ENCODE measurements at places on chromosomes 5 and 9.

- DNase-seq, result peak; percentile 60
Measured at GRCh38 chr5:6722015-6722414, 8.8 kb downstream of the TENT4A start.

- no peak for DNase-seq
Measured at GRCh38 chr9:113600023-113600823, 136.7 kb downstream of the RGS3 start.

- no peak for DNase-seq
Measured at GRCh38 chr5:74579215-74579614, 61.3 kb downstream of the ENC1 start.

DNA sequence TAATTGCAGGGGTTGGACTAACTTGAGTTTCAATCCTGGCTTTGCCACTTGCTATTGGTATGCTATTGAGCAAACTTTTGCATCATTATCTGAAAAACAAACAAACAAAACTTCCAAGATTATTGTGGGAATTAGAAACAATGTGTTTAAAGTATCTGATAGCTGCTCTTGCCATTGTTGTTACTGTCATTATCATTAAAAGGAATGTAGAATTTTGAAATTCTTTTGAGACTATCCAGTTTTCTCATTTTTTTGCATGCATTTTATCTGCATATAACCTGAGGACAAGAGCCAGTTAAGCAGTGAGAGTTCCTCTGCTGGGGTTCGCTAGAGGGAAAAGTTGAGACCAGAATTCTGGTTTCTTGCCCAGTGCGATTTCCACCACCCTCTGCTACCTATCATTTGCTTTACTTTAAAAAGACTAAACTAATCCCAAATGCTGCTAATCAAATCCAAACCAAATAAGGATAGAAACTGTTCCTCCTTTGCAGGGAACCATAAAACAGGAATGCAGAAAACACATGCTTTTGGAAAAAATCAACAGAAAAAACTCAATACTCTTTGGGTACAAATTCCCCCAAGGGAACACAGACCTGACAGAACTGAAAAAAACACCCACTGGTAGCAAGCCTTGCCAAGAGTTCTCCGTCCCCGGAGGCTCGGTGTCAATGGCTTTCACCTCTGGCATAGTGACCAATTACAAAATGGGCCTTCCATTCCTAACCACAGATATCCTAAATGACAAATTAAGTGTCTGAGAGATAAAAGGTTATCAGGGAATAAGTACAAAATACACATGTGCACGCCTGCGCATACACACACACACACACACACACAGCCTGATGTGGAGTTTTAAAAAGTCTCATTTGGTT is 373.7 kb downstream of the ARL15 start:
- no peak for DNase-seq

DNA sequence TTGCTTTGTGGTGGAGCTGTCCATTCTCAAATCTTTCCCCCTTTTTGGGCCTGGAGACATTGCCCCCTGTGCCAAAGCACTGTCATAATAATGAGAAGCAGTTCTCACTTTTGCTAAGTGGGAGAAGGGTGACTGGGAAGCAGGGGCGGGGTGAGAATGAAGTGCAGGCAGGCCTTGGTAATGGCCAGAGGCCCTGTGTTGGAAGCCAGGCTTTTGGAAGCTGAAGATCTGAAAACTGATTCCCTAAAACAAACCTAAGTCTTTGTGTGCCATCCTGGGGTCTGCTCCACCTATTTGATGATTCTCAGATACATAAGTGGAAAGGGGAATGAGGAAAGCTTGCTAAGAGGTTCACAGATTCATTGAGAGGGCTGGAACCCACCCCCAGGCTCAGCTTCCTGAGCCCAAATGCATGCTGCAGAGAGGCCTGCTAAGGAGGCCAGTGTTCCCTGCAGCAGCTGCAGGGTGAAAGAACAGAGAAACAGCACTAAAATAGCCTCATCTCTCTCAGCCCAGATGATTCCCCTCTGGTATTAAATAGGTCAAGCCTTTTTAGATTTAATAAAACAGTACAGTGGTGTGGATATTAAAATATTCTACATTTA is 75.0 kb downstream of the NSG2 start:
- DNase-seq, result no peak

- DNase-seq, result no peak
Measured at GRCh38 chr5:39513236-39513635, 88.5 kb upstream of the DAB2 start.

DNA sequence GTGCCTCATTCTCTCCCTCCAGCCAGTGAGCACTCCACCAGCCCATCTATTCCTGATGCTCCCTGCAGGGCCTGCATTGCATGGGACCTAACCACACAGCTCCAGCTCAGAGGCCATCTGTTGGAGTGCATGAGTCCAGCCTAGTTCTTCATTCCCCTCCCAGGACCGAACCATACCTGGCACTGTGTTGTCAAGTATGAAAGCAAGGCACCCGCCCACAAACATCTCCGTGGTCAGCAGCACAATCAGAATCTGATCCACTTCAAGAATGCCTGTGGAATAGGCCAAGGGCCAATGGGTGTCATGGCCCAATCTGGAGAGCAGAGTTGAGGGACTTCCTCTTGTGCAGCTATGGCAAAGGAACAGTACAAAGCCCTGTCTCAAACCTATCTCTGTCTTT is 5.9 kb downstream of the SLC23A1 start:
- DNase-seq, result no peak

DNA sequence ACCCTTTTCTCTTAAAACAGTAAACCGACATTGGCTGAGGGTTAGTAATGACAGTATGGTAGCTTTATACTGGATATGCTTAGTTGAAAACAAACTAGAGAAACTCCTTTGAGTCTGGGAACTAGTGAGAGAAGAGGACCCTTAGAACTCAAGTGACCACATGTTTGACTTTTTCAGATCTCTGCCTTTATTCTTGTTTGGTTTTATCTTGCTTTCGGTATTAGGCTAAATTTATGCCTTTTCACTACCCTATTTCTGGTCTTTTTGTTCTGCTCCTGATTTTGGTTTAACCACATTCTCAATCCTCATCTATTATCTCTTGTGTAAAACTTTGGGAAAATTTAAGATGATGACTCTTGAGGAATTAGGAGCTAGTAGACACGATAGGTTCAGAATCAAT is 11.0 kb downstream of the SNAPC3 start:
- DNase-seq, result no peak

DNA sequence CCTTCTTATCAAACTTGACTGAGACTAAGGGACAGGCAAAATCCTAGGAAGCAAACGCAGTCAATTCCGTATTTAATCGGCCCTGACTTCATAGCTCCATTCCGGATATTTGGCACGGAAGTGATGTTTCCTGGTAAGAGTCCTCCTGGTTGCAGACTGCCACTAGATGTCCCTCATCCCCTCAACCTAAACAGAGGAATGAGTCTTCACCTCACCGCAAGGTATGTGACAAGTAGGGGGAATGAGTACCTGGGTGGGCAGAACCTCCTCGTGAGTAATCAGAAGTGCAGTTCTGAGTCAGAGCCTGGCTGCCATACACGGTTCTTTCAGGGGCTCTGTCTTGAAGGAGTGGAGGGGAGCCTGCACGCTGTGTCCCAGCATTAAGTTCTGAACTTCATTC is 173.6 kb downstream of the MUSK start:
- no peak for DNase-seq
